ENCODE measurements at places on chromosomes 11 and 22. TPM values are rescaled to one million over a fixed set of nuclear protein-coding genes. Genes with fewer than 3 reads are reported as not detected.

The PGGHG gene
- 5.3 TPM for total RNA-seq

GRCh38 chr11:83709434-83709833 is 423.3 kb upstream of the CCDC90B start:
- DNase-seq: no peak

GRCh38 chr11:111939836-111940604 is 2.9 kb downstream of the DIXDC1 start:
- peak; percentile 76 for DNase-seq

The KLHDC7B gene
- 2.4 TPM for total RNA-seq

- no peak for DNase-seq
Measured at GRCh38 chr11:10663990-10664389, 29.6 kb downstream of the IRAG1 start.

DNA sequence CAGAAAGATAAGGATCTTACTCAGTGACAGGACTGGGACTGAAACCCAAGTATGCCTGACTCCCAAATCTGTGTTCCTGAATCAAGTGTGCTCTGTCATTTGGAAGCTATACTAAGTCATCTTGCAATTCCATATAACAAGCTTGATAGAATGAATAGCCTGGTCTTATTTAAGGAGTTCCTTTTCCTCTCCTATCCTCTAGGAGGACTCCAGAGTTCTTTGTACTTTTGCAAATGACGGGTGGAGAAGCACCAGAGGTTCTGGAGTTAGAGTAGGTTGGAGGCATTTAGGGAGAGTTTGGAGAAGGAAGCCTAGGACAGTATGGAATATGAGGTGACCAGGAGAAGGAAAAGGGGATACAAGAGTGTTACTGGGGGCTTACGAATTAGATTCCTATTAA is 92.9 kb upstream of the RCN1 start:
- DNase-seq: no peak

The MYEOV gene
- total RNA-seq: 7.0 TPM

GRCh38 chr11:19979519-19979845 is 180.8 kb downstream of the DBX1 start:
- no peak for DNase-seq

DNA sequence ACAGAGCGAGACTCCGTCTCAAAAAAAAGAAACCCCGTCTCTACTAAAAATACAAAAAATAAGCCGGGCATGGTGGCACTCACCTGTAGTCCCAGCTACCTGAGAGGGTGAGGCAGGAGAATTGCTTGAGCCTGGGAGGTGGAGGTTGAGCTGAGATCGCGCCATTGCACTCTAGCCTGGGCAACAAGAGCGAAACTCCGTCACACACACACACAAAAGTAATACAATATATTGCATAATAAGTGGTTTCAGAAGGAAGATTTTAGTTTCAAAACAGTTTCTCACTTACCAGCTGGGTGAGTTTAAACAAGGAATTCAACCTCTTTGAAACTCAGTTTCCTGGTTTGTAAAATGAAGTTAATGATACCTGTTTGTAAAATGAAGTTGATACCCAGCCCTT is 32.7 kb upstream of the HTR3A start:
- DNase-seq: no peak

DNA sequence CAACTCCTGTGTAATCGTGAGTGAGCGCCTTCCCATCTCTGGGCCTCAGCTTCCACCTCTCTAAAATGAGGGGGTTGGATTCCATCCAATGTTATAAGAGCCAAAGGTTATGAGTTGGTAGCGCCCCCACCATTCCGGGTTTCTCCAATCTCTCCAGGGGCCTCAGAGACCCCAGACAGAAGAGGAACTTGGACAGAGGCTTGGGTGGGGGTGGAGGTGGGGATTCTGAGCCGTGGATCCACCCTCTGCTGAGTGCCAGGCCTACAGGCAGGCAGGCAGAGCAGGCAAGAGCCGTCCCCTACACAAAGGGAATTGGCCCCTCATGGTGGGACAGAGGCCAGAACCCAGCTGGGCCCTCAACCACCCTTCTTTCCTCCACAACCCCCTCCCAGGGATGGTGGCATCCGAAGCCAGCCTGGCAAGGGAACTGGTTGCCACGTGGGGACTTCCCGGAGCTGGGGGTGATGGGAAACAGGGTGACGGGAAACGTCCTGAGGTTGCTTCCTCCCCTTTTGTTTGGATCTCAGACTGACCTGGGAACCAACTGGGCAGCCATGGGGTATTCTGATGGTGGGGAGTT is 31.8 kb downstream of the TXN2 start:
- no peak for DNase-seq

GRCh38 chr22:40592352-40593113 is 44.0 kb downstream of the MRTFA start:
- DNase-seq: no peak

DNA sequence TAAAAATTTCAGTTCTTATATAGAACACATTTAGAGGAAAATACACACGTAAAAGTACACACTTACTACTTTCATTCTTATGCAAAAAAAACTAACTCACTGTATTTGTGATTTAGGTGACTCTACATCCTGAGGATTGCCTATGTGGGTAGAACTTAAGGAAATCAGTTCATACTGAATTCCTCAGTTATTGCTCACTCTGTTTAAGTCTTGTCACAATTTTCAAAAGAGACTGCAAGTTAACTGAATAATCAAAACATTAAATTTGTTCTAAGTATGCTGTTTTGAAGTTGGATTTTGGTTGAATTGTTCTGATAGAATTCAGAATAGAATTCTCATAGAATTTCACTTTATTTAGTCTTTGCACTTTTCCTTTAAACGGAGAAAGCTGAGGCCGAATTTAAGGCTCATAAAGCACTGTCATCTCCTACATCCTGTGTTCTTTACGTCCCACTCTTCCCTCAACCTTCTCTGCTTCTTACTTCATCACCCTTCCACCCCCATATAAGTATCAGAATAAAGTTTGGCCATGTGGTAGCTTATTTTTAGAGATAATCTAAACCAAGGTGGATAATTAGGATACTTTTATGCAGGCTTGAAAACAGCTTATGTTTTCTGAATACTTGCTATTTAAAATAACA is 59.8 kb downstream of the APOL5 start:
- DNase-seq: peak; percentile 74

The C1QTNF5 gene
- 90.8 TPM for total RNA-seq

The GALNT18 gene
- 2.4 TPM for total RNA-seq

The SLC35E4 gene
- total RNA-seq: 5.1 TPM

All from fibroblast of the aortic adventitia (primary cell).